Activated CD4-positive, alpha-beta memory T cell treated with anti-CD3 and anti-CD28 coated beads for 36 hours (primary cell): ENCODE measurements at places on chromosomes 7 and 10. TPM values are rescaled to one million over a fixed set of nuclear protein-coding genes. Genes with fewer than 3 reads are reported as not detected.

The COPS6 gene
- 98.2 TPM for total RNA-seq

DNA sequence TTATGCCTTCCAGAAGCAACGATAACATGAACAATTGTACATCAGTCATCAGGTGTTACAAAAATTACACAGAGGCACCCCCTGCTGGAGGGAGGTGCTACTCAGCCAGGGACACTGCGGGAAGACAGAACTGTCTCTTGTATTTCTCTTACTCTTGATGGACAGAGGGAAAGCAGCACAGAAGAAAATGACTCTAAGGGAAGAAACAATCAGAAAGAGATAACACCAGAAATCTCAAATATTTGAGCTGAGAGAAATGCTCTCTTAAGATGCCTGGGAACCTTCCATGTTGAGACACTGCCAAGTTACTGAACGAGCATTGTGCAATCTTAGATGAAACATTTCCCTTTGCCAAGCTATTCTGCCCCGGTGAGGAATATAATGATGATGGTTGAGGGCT, 227.6 kb upstream of the NPSR1 start:
- no peak overlapping the region for H3K4me3 ChIP-seq
- H3K4me1 ChIP-seq: no peaks in the 10 kb centered on the region
- no peak for DNase-seq
- no peaks in the 10 kb centered on the region for H3K27me3 ChIP-seq
- no peak overlapping the region for H3K27ac ChIP-seq

DNA sequence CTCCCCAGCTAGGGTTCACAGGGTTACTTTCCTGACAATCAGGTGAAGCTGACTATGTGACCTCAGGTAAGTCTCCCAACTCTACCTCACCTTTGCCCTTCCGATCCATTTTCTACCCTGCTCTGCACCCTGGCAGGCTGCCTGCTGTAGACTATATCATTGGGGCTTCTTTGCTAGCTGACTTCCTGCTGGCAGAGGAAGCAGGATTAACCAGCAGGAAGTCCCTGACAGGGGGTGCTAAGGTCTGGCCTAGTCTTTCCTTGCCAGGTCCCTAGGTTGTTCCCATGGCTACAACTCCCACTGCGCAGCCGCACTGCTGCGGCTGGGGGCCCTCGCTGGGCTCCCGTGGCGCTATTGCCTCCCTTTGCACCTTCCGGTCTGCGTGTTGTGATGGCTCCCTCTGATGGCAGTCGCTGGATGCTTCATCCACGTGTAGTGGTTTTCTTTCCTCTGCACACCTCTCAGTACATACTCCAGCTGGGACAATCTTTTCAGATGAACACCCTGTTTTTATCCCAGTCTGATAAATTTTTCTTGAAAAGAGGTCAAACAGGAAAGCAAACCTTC, 365.9 kb downstream of the REEP3 start:
- no peak for DNase-seq
- peaks cover 2% of the 10 kb centered on the region for H3K27me3 ChIP-seq
- H3K27ac ChIP-seq: no peak overlapping the region
- H3K4me3 ChIP-seq: no peak overlapping the region
- H3K36me3 ChIP-seq: no peaks in the 10 kb centered on the region

The ATG9B gene
- 3.5 TPM for total RNA-seq

DNA sequence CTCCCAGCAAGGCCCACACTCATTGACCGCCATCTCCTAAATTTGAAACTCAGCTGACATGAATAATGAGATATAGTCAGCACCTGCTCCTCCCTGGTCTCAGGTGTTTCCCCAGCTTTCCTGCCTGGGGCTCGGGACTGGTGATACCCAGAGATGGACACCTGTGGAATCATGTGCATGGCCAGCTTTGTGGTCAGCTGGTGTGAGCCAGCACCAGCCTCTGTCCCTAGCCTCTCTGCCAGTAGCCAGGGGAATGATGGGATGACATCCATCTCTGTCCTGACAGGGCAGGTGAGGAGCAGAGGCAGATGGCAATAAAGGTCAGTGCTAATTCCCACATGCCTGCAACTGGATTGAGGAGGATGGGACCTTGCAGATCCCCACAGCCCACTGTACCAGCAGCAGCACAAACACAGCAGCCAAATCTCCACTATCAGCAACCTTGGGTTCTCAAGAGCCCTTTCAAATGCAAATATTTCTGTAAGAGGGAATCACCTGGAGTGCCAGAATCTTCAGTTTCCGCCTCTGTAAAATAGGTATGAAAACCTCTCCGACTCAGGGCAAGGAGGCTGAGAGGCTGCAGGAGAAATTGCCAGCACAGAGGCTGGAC, 329.2 kb upstream of the ZMIZ1 start:
- no peak for DNase-seq
- H3K27ac ChIP-seq: no peak overlapping the region
- H3K4me3 ChIP-seq: no peak overlapping the region
- H3K4me1 ChIP-seq: peaks cover 7% of the 10 kb centered on the region
- H3K36me3 ChIP-seq: no peaks in the 10 kb centered on the region

DNA sequence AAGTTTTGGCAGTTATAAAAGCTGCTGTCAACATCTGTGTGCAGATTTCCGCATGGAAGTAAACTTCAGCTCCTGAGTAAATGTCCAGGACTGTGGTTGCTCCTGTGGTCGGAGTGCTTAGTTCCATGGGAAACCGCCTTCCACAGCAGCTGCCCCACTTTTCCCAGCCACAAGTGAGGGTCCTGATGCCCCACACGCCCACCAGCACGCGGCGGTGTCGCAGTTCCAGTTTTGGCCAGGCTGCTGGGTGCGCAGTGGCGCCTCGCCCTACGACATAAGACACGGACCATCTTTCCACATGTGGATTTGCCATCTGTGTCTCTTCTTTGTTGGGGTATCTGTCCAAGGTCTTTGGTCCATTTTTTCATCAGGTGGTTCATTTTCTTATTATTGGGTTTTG, 167.1 kb downstream of the DIP2C start:
- no peak overlapping the region for H3K27ac ChIP-seq
- H3K4me1 ChIP-seq: no peaks in the 10 kb centered on the region
- no peak overlapping the region for H3K4me3 ChIP-seq
- no peaks in the 10 kb centered on the region for H3K36me3 ChIP-seq
- peaks cover 6% of the 10 kb centered on the region for H3K27me3 ChIP-seq
- DNase-seq: no peak

GRCh38 chr10:78803710-78804109, 265.1 kb upstream of the ZMIZ1 start:
- no peaks in the 10 kb centered on the region for H3K36me3 ChIP-seq
- no peak overlapping the region for H3K4me3 ChIP-seq
- no peak overlapping the region for H3K27ac ChIP-seq
- no peaks in the 10 kb centered on the region for H3K4me1 ChIP-seq

DNA sequence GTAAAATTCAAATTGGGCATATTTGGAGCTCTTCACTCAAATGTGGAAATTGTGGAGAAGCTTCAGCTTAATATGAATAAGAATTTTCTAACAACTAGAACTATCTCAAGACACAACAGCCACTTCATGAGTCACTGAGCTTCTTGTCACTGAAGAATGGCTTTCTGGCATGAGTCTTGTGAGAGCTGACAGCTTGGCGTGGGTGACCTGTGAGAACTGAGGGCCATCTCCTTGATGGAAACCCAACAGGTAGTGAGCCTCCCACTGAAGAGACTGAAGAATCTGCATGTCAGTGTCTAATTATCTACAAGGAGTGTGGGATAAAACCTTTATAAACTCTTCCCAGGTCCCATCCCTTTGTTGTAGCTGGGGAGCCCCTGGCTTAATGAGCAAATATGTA, 66.0 kb downstream of the CLEC2L start:
- H3K4me3 ChIP-seq: no peak overlapping the region
- H3K4me1 ChIP-seq: peaks cover 4% of the 10 kb centered on the region
- no peak overlapping the region for H3K27ac ChIP-seq
- H3K27me3 ChIP-seq: no peaks in the 10 kb centered on the region
- peaks cover 14% of the 10 kb centered on the region for H3K36me3 ChIP-seq

DNA sequence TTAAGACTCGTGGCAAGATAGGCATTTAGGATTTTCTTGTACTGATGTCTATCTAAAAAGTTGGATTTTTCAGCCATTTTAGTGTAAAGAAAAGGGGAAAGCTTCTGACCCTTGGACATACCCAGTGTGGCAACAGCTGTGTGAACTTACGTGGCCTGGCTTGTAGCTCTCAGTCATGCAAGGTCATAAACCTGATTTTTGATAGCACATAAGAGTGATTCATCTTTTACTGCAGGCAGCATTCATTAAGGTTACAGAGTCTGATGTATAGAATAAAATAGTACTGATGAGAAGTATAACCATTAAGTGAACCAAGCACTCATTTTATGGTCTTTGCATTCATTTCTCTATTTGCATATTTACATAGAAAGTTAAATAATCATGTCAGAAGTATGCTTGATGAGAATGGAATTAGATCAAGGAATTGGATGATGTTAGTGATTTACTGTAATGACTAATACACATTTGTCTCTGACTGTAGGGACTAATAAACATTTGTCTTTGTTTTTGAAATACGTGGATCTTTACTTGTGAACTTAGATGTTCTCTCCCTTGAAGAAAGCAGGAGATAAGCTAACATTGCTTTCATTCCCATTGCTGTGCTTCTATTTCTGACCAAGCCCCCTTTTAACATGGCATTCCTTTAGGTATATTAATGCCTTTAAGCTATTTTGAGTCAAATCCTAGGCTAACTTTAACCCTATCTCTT, 88.2 kb downstream of the GSDME start:
- DNase-seq: no peak
- H3K27ac ChIP-seq: no peak overlapping the region
- H3K27me3 ChIP-seq: no peaks in the 10 kb centered on the region
